ENCODE measurements at places on chromosomes 5 and 9.
A peak's percentile ranks its signal among the peaks of the same experiment; 100 is the strongest.

DNA sequence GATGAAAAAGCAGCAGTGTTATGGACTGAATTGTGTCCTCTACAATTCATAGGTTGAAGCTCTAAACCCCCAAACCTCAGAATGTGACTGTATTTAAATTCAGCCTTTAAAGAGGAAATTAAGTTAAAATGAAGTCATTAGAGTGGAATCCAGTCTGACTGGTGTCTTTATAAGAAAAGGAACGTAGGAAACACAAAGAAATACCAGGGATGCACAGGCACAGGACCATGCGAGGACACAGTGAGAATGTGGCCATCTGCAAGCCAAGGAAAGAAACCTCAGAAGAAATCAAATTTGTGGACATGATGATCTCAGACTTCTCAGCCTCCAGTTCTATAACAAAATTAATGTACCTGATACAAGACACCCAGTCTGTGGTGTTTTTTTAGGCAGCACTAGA is 971.2 kb upstream of the CDH9 start:
- no peak for DNase-seq

DNA sequence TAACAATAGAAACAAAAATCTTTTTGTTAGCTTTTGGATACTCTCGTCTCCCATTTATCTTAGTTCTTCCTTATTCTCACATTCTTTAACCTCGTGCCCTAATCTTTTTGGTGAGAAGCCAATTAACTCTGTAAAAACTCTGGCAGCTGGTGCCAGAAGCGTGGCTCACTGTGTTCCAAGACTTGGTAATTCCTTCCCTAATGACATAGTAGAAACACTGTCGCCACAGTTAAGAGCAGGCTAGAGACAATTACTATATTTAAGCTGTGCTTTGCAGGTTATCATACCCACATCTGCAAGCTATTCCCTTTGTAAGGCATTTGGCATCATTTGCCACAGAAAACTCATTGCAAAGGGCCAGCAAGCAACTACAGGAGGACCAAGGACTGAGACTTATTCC is 160.9 kb upstream of the PIK3R1 start:
- DNase-seq = no peak

GRCh38 chr5:59732301-59732700 is 161.2 kb downstream of the PDE4D start:
- DNase-seq = no peak

DNA sequence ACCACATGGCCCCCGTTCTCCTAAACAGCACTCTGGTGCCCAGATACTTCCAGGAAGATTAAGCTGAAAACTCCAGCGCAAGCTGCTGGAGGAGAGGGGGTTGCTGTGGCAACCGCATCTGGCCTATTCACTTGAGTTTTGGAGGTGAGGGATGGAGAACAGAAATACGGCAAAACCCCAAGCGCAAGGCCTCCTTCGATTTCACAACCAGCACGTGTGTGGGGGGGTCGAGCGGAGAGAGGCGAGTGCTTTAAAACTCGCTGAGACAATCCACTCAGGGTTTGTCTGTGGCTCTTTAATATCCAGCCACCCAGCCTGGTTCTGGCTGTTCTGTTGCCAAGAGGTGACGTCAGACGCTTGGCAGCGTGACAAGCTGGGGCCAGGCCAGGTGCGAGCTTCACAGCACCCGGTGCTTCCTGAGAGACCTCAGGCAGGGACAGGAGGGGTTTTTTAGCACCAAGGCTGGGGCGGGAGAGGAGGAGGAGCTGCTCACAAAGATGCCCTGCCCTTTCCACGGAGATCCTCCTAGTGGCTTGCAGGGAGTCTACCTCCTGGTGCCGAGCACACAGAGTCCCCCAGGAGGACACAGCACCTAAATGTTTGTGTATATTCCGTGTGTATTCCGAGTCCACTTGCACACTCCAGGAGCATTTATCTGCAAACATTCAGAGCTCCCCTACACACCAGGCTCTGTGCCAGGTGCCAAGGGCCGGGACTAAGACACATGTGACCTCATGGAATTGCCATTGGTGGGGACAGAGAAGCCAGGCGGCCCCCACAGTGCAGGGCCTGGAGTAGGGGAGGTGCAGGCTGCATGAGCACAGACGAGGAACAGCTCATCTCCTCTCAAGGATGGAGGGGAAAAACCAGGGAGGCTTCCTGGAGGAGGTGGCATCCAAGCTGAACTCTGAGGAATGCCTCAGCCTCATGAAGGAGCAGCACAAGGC is 194.6 kb downstream of the OLFM1 start:
- DNase-seq = peak; percentile 60

- DNase-seq = peak; percentile 39
Measured at GRCh38 chr5:38193015-38193581, 65.3 kb upstream of the EGFLAM start.

DNA sequence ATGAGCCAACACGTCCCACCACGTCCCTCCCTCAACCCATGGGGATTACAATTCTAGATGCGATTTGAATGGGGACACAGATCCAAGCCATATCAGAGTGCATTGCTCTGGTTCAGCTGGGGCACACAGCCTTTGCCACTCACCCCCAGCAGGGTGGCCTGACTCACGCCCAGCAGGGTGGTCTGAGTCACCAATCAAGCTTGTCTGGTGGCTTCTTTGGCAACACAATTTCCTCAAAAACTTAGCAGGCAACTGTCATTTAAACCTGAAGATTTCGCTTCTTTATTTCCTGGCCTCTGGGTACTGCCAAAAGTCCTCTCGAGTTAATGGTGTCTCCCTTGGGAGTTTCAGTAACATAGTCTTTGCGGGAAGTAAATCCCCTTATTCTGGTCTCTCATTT is 16.3 kb upstream of the SEMA5A start:
- no peak for DNase-seq

DNA sequence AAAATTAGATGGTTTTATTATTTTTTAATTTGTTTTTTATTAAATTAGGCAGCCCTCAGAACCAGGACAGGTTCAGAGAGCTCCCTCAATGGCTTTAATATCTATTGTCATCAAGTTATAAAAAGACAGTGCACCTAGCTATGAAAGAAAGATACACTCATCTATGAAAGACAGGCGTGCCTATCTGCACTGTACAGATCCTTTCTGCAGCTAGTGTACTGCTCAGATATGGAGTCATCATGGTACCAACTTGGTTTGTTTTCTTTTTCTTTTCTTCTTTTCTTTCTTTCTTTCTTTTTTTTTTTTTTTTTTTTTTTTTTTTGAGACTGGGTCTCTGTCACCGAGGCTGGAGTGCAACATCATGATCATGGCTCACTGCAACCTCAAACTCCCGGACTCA is 54.8 kb upstream of the GPBP1 start:
- DNase-seq = no peak

- no peak for DNase-seq
Measured at GRCh38 chr5:1204693-1205242, 3.4 kb downstream of the SLC6A19 start.

DNA sequence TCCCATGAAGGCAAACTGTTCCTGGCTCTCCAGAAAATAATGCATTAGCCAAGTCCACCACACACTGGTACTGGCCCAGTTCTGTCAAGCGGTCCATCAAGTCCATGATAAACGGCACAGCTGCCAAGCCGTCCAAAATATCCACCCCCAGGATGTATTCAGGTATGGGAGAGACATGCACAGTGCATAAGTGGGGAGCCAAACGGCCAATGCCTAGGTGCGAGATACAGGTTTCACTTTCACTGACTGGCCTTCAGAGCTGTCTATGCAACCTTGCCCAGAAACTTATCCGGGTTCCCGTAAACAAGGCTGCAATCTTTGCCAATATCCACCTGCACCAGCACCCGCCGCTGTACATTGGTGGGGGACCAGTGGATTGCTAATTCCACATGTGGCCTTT is 795.8 kb downstream of the EFNA5 start:
- DNase-seq = no peak

DNA sequence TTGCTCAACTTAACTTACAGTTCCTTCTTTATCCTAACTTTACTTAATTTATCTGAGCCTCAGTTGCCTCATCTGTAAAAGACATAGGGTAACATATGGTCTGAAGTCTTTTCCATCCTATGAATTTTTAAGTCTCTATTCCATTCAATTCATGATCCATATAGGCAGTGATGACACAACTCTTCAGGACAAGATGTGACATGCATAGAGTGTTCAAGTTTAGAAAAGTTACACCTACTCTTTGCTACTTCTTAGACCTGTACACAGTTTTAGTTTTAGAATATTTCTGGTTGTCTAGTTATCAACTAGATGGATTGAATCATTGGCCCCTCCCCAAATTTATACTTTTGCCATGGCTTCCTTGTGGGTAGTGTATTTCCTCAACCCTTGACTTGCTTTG is 50.7 kb upstream of the ELL2 start:
- DNase-seq = no peak
